ENCODE measurements at places on chromosomes 11 and 22.

DNA sequence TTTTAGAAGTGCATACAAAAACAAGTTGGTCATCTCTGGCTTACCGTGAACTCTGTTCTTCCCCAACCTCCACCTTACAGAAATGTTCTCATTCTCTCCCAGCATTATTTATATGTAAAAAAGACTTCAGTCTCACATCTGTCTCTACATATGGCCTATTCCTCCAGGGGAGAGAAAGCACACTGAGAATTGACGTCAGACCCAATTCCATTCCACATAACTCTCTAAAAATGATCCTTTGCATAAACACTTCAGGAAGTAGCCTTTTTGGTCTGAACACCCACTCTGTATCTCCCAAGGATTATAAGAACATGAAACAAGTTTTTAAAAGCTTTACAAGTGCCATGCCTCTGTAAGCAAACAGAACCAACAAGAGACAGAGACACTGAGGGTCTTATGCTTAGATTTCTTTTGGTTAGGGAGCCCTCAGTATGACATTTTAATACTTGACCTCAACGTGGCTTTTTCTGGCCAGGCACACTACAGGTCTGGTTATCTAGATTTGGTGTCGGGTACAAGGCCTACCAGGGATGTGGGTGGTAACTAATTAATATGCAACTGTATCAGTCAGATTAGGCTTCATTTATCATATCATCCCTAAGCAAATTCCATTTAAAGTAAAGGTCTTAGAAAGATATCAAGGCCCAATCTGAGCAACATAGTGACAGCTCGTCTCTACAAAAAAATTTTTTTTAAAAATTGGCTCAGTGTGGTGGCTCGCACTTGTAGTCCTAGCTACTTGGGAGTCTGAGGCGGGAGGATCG lies 48.5 kb upstream of the PPP2R1B start:
- DNase-seq, result no peak

GRCh38 chr11:4092026-4092425 lies 2.6 kb upstream of the RRM1 start:
- DNase-seq, result no peak

GRCh38 chr11:8717876-8718753 lies 35.5 kb downstream of the RPL27A start:
- no peak for DNase-seq

GRCh38 chr11:67705264-67705663 lies 30.8 kb upstream of the ALDH3B2 start:
- no peak for DNase-seq

DNA sequence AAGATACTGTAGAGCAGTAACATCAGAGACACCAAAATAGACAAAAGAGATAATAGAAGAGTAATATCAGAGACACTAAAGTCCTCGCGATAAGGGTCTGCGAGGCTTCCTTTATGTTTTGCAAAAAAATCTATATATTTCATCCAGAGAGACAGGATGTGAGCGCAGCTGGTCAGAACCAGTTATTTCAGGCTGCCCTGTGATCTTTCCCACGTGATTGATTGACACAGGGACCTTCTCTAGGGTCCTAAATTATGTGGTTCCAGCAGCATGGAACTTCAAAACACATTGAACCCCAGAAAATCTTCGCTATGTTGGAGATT lies 118.0 kb downstream of the KCNQ1 start:
- no peak for DNase-seq

DNA sequence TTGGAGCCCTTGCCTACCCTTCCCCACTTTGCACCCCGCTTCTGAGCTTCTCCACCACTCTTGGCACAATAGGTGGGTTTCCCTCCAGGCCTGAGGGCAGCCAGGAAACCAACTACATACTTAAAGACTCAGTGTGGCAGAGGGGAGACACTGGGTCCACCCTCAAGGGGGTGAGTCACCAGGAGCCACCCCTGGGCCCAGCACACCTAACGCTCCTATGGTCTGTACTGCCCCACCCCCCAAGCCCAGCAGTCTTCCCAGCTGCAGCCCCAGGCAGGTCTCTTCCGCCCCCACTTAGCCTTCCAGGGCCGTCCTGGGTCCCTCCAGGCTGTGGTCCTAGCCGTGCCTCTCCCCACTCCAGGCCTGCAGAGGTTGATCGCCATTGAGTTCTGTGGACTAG lies 3.2 kb upstream of the TMPRSS13 start:
- DNase-seq, result no peak

DNA sequence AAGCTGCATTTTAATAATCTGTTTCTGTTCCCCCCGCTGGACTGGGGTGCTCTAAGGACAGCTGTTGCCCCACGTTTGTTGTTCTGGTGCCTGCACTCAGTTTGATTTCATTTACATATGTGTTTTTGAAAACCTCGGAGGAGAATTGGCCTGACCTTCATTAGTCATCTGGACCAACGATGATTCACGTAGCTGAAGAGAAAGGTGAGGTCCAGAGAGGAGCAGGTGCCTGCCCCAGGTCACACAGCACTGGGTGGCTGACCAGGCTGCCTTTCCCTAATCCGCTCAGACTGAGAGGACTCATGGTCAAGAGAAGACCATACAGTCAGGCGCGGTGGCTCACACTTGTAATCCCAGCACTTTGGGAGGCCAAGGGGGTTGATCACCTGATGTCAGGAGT lies 3.8 kb downstream of the CSDC2 start:
- no peak for DNase-seq

DNA sequence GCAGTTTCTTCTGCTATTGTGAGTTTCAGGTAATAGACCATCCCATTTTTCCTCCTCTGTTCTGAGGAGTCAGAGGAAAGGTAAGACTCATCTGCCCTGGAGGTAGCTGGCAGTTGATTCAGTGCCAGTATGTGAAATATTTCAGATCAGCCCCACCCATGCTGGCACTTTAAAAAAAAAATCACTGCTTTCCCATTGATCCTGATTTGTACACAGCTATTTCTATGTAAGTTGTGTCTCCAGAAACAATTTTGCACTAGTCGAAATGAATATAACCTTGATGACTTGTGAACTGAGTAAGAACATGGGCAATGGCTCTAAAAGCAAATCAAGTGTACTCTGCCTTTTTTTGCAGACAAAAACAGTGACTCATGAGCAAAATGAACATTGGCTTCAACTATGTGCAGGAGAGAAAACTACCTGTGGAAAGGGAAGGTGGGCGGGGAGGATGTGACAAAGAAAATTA lies 82.0 kb upstream of the OR5AK2 start:
- DNase-seq, result no peak

DNA sequence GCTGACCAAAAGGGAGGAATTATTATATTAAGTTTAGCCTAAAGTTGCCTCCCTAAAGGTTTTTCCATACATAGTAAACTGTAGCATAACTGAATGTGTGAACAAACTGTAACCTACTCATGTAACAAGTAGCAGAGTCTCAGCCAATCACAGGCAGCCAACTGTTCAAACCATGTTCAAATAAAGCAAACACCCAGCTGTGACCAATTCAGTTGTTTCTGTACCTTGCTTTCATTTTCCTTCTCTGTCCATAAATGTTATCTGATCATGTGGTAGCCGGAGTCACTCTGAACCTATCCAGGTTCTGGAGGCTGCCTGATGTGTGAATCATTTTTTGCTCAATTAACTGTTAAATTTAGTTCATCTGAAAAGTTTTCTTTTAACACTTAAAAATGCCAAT lies 373.5 kb downstream of the GUCY1A2 start:
- DNase-seq, result no peak

DNA sequence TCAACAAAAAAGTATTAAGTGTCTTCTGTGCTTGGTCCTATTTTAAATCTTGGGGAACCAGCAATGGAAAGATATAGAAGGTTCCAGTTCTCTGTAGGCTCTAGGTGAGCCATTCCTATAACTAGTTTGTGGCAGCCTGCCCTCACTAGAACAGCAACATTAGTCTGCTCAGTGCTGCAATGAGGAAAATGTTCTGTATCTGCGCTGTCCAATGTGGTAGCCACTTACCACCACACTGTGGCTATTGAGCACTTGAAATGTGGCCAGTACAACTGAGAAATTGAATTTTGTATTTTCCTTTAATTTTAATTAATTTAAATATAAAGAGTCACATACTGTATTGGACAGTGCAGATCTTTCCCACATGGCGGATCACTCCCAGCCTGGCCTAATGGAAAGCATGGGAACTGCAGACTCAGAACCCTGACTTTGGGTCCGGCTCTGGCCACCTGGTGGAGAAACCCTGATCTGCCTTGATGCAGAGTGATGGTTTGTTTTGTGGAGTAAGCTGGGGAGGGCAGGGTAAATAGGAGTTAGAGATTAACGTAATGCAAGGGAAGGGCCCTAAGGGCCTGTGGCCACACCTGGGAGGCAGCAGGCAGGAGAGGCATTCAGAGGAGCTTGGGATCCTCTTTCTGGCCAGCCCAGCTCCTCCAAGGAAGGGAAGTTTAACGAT lies 101.0 kb downstream of the ME3 start:
- no peak for DNase-seq

DNA sequence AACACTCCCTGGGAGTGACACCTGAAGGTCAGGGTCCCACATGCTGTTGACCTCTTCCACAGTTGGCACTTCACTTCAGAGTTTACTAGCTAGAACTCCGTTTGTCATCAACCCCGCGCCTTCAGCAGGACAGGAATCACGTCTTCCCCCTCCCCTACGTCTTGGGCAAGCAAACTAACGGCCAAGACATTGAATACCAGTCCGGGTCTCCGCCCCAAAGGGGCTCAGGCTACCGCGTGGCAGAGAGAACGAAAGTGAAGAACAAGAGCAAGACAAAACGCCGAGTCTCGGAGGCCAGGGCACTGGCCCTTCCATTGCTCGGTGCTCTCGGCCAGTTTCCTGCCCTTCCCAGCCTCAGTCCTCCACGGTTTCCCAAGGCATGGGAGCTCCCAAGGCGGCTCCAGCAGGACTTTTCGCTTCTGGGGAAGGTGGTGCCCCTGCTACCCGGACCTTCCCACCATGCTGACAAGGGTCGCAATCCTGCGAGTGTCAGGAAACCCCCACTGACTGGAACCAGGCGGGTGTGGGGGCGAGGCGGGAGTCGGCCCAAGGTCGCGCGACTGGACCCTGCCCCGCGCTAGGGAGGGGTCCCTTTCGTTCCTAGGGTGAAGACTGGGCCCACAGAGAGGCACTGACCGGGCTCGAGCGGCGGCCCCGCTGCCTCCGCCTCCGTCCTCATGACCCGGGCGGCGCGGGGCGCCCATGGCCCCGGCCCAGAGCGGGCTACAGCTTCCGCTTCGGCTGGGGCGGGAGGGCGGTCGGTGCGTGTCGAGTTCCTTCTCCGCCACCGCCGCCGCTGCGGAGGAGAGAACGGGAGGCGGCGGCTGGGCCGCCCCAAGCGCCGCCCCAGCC lies at the start of gene GUCD1:
TSS of gene GUCD1 (minus strand) at position 826 of the 852 bp plus-strand sequence. CDS start at position 679, 147 bp downstream.
- no peak for DNase-seq

- no peak for DNase-seq
Measured at GRCh38 chr11:8873741-8874405, 37.1 kb upstream of the AKIP1 start.

DNA sequence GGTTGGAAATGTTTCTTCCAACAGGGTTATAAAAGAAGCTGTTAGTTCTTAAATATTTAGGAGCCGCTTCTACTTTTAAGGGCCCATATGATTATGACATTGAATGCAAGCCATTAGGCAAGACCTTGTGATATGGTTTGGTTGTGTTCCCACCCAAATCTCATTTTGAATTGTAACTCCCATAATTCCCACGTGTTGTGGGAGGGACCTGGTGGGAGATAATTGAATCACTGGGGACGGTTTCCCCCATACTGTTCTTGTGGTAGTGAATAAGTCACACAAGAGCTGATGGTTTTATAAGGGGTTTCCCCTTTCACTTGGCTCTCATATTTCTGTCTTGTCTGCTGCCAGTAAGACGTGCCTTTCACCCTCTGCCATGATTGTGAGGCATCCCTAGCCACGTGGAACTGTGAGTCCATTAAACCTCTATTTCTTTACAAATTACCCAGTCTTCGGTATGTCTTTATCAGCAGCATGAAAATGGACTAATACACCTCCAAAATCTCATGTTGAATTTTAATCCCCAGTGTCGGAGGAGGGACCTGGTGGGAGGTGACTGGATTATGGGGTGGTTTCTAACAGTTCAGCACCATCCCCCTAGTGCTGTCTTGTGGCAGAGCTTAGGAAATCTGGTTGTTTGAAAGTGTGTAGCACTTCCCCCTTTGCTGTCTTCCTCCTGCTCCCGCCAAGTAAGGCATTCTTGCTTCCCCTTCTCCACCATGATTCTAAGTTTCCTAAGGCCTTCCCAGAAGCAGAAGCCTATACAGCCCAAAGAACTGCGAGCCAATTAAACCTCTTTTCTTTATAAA lies 4.3 kb downstream of the CD59 start:
- no peak for DNase-seq

Measured in NCI-H748 treated with DMSO at 0.1 percent for 48 hours (cell line).